Foreskin melanocyte (primary cell): ENCODE measurements at places on chromosomes 2 and 18.

GRCh38 chr2:177970670-177971454, 101.7 kb downstream of the PDE11A start:
- no peak for DNase-seq

DNA sequence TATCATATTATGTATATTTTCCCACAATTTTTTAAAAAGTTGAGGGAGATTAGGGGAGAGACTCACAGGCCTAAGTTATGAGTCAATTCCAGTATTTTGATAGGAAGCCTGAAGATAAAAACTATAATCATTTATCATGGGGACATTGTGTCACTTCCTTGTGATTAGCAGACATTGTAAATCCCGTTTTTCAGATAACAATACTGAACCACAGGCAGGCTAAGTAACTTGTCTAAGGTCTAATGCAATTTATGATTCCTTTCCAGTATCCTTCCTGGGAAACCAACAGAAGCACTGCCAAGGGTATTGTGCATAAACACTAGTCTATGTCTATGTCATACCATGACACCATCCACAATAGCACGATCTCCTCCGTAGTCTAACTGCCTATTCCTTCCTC, 235.2 kb upstream of the PIK3C3 start:
- DNase-seq = no peak

DNA sequence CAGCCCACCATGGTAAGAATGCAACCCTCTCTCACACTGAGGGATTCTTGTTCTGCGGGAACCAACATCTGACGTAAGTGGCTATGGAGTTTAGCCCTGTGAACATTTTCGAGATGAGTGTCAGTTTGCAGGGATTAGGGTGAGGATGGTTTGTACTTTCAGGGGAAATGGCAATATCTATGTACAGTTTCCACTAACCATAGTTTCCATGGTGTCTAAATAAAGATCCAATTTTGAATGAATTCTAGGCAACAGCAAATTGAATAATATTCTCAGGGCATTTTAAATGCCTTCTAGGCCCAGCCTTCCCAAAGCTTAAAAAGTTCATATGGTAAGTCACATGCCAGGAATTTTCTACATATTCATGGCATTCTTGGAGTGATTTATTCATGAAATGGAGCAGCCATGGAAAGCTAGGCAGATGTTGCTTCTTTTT, 105.4 kb upstream of the MMADHC start:
- DNase-seq = peak; percentile 44

DNA sequence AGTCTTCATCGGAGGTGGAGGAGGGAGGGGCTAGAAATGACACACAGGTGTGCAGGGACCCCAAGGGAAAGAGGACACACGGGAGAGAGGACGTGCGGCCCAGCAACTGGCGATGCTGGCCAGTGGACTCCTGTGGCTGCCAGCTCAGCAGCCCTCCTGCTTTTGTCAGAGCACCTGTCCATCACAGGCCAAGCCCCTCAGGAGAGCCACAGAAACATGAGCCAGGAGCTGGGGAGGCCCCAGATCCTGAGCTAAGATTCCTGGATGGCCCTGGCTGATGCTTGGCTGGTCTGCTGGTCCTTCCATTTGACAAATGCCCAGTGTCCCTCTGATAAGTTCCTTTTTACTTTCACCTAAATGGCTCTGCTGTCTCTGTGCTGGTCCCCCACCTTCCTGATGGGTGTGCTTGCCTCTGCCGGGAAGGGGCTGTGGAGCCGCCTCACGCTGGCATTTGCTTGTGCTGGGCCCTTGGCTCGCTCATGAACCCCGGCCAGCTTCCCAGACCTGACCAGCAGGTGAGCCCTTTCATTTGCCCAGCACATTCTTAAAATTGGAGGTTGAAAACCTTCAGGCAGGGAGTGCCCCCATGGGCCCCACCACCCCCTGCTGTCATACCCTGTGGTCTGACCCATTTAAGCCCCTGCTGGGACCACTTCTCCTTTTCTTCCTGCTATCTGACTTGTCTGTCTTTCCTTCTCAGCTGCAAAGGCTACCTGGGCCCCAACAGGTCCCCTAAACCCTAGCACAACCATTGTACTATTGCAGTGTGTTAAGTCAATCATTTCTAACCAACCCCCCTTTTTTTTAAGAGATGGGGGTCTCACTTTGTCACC, 37.3 kb downstream of the CYP27C1 start:
- no peak for DNase-seq

GRCh38 chr2:45029215-45029614, 20.0 kb upstream of the SIX2 start:
- DNase-seq = no peak

DNA sequence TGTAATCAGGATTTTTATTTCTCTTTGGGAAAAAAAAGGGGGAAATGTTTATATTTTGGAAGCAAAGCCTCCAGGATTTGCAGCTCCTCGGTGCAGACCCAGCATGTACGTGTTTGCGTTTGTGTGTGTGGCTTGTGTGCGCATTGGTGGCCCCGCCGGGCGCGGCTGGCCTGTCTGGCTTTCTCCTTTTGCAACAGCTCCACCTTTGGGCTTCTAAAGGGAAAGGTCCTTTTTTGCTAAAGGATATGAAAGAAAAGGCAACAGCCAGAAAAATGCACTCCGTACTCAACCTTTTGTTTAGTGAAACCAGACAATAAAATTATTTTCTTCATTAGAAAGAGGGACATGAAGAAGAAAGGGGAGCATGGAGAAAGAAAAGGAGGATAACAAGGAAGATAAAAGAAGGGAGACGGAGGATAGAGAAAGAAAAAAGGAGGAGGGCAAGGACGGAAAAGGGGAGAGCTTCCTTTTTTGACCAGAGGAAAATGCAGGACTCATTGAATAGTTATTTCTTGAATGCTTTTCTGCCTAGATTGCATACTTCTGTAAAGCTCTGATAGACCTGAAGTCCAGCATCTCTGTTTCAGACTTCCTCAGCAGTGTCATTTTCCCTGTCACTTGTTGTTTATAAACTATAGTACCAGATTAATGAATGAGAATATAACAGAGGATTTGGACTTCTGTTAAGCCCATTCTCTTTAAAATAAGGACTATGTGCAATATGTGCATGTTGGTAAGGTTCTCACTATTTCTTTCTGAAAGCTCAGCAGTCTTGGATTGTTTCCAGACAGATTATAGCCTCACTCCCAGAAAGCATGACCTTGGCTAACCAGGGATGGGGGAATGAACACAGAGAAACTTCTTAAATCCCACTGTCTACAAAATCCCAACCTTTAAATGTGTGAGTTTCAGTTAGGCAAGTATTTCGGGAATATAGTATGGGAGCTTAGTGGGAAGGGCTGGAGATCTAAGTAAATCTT, 563.1 kb upstream of the PIK3C3 start:
- DNase-seq = no peak

DNA sequence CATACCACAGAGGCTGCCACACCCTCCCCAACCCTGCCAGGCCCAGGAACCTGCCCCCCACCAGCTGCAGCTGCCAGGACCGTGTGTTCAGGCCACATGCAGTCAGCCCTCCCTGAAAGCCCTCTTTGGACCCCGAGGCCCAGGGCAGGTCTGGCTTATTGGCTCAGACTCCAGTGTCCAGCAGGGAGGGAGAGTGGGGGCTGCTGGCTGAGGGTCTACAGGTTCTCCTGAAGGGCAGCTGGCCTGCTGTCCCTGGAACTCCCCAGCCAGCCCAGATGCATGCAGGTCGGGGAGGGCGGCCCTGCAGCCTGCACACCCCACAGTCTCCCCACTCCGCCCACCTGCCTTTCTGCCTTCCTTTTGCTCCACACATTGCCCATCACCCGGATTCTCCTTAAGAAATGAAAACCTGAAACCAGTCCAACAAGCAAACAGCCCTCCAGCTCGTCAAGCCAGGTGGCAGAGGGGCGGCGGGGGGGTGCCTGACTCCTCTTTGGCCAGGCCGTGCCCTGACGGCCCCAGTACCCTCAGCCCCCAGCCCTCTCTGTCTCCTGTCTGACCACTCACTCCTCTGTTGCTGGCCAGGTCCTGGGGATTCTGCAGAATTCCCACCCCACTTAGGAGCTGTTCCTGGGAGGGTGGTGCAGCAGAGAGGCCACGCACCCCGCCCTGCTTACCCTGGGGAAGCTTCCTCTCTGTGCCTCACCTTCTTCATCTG, 18.0 kb downstream of the GPR35 start:
- no peak for DNase-seq

- no peak for DNase-seq
These were observed 312.2 kb downstream of the LRATD1 start for GRCh38 chr2:14944562-14945346.

GRCh38 chr2:9287400-9288045, 80.9 kb downstream of the ASAP2 start:
- peak; percentile 86 for DNase-seq

GRCh38 chr2:215731108-215731658, 282.2 kb downstream of the MREG start:
- DNase-seq = no peak

GRCh38 chr2:224444021-224444420, 42.1 kb upstream of the FAM124B start:
- no peak for DNase-seq

DNA sequence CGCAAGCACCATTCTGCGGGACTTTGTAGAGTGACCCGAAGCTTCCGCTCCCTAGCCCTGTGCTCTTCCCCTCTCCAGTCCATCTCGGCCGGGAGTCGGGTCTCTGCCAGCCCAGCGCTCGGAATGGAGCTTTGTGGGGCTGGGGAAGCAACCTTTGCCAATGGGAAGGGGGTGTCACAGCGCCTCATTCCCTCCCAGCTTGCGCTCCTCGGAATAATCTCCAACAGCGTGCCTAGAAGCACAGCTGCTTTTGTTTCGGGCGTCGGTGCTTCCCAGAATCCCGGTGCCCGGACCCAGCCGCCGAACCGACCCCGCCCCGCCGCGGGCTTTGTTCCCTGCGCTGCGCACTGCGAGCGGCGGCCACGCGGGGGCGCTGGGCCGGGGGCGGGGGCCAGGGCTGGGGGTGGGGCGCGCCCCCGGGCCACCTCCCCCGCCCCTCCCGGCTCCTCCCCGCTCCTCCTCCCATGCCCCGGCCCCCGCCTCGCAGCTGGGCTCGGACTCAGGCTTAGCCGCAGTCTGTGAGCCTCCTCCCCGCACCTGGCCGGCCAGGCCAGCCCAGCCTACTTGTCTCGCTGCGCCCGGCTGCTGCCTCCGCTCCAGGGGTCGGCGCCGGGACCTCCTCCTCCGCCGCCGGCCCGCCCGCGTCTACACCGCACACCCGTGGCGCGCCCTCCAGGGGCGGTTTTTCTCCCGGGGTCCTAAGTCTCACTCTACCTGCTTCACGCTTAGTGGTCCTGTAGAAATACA, 77.7 kb upstream of the SMAD2 start:
- no peak for DNase-seq

- DNase-seq = no peak
These were observed 27.8 kb upstream of the KCNG2 start for GRCh38 chr18:79769698-79770500.

- DNase-seq = no peak
These were observed 25.6 kb upstream of the MYCN start for GRCh38 chr2:15914596-15915385.

DNA sequence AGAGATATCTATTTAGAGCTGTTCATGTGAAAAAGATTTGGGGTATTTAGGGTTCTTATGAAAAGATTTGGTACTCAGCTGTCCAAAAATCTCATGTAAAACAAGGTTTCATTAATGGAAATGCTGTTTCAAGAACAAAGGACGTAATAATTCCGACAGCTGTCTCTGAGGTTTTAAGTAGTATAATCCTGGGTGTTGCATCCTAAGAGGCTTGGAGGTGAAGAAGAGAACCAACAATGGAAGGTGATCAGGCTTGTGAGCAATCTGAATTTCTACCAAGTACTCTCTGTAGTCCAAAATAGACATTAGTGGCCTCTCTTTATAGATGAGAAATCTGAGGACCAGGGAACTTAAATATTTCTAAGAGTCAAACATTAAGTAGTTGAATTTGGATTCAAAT, 205.1 kb downstream of the BABAM2 start:
- DNase-seq = no peak

DNA sequence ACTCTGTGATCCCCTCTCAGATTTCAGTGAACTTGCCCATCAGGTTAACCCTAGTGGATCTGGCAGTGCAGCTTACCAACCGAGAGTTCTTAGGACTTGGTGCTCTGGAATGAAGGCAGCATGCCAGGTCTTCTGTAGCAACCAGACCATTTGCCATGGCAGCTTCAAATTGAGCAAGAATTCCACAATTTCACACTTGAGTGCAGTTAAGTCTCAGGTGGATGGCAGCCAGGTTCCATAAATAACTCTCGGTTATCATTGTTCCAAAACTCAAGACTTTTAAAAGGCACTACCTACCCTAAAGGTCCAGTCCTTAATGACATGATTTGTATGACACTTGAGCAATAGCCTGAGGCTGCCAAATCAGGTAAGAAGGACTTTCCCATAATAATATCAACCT, 48.1 kb downstream of the GALNT3 start:
- no peak for DNase-seq

- no peak for DNase-seq
These were observed 67.1 kb upstream of the EPAS1 start for GRCh38 chr2:46230115-46230571.

GRCh38 chr2:127422559-127423477, 4.6 kb downstream of the PROC start:
- no peak for DNase-seq

DNA sequence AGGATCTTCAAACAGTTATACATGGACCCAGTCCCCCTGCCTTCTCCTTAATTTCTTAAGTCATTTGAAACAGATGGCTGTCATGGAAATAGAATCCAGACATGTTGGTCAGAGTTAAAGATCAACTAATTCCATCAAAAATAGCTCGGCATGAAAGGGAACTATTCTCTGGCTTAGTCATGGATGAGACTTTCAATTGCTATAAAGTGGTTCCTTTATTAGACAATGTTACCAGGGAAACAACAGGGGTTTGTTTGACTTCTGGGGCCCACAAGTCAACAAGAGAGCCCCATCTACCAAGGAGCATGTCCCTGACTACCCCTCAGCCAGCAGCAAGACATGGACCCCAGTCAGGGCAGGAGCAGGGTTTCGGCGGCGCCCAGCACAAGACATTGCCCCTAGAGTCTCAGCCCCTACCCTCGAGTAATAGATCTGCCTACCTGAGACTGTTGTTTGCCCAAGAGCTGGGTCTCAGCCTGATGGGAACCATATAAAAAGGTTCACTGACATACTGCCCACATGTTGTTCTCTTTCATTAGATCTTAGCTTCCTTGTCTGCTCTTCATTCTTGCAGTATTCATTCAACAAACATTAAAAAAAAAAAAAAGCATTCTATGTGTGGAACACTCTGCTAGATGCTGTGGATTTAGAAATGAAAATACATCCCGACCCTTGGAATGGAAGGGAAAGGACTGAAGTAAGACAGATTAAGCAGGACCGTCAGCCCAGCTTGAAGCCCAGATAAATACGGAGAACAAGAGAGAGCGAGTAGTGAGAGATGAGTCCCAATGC, 4.6 kb downstream of the TTR start:
- peak; percentile 95 for DNase-seq

- no peak for DNase-seq
These were observed 7.2 kb upstream of the LBH start for GRCh38 chr2:30224151-30224550.
